ENCODE measurements at places on chromosomes 5 and 9.

GRCh38 chr9:101465326-101465915, 29.8 kb upstream of the ALDOB start:
- peaks cover 18% of the 10 kb centered on the region for H3K4me1 ChIP-seq
- no peak for DNase-seq
- H3K27me3 ChIP-seq: no peaks in the 10 kb centered on the region
- peaks cover 1% of the 10 kb centered on the region for H3K36me3 ChIP-seq
- peak overlapping the region; percentile 32 for H3K27ac ChIP-seq
- H3K4me3 ChIP-seq: no peak overlapping the region

- peaks cover 39% of the 10 kb centered on the region for H3K36me3 ChIP-seq
- peaks cover 15% of the 10 kb centered on the region for H3K4me1 ChIP-seq
- H3K4me3 ChIP-seq: no peak overlapping the region
- H3K27me3 ChIP-seq: no peaks in the 10 kb centered on the region
Measured at GRCh38 chr9:92614763-92615461, 55.0 kb downstream of the IPPK start.

GRCh38 chr9:3578786-3579185, 53.0 kb upstream of the RFX3 start:
- no peak overlapping the region for H3K27ac ChIP-seq
- H3K4me1 ChIP-seq: no peaks in the 10 kb centered on the region
- no peak for DNase-seq

- no peaks in the 10 kb centered on the region for H3K4me1 ChIP-seq
- DNase-seq: no peak
- H3K36me3 ChIP-seq: no peaks in the 10 kb centered on the region
- no peaks in the 10 kb centered on the region for H3K27me3 ChIP-seq
Measured at GRCh38 chr5:133326361-133326760, 274.5 kb downstream of the HSPA4 start.

DNA sequence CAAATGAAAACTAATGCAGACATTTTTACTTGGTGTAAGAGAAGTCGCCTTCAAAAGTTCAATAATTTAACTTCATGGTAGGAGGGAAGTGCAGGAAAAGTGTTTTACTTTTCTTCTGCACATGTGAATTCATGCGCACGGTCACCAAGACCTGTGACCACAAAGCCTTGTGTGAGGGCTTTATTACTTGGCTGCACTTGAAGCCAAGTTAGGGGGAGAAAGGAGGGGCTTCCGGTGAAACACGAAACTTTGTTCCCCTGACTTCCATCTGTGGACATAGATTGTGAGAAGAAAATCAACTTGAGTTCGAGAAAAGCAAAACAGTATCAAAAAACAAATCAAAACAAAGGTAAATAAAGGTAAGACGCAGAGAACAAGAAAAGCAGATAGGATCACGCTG, 239.9 kb downstream of the ROR2 start:
- H3K36me3 ChIP-seq: no peaks in the 10 kb centered on the region
- no peak overlapping the region for H3K4me3 ChIP-seq
- no peak overlapping the region for H3K27ac ChIP-seq
- peaks cover 10% of the 10 kb centered on the region for H3K27me3 ChIP-seq
- DNase-seq: no peak
- H3K4me1 ChIP-seq: no peaks in the 10 kb centered on the region

GRCh38 chr5:173245319-173246134, 10.5 kb upstream of the NKX2-5 start:
- H3K4me3 ChIP-seq: no peak overlapping the region
- H3K27me3 ChIP-seq: peaks cover 85% of the 10 kb centered on the region
- DNase-seq: no peak
- H3K36me3 ChIP-seq: no peaks in the 10 kb centered on the region

DNA sequence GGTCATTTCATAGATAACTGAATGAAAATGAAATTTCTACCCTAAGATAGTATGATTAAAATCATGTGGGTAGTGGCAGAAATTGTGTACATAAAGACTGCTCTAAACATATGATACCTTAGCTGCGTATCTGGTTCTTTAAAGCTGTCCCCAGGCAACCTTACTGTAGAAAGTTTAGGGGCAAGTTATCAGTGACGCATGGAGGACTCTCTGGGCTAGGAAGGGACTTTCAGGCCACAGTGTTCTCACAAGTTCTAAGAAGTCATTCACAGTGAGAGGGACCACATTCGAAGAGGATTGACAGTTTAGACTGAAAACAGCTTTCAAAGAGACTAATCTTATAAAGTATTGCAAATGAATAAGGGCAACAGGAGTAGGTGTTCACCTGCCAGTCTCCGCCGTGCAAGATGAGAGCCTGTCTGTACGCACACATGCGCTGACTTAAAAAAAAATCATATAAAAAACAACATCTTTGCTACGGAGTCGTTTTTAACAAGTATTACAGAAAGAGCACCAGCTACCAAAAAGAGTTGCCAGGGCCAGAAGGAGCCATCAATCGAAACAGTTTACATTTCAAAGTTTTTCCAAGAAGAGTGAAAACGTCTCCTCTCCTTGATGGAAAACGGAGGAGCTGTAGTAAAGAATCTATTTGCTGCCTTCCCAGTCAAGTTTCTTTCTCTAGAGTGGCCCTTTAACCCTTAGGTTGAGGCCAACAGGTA, 146.3 kb downstream of the CETN3 start:
- H3K27me3 ChIP-seq: peaks cover 4% of the 10 kb centered on the region
- H3K4me3 ChIP-seq: no peak overlapping the region
- no peaks in the 10 kb centered on the region for H3K36me3 ChIP-seq
- no peak for DNase-seq
- H3K4me1 ChIP-seq: no peaks in the 10 kb centered on the region

DNA sequence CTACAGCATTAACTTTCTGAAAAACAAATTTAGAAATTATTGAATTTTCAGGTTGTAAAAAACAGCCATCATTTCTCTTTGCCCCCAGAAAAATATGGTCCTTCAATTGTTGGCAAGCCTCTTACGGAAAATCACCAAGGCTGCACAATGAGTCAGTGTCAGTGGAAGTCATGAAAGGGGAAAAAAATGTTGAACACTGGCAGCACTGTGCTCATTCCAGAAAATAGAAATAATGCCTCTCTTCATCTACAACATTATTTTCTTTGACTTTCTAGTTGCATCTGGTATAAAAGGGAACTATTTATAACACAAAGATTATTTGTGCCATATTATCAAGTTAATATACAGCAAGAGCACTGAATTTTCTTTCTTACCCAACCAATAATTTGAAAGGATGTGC, 26.7 kb upstream of the STK32A start:
- no peaks in the 10 kb centered on the region for H3K27me3 ChIP-seq
- no peak for DNase-seq
- H3K4me1 ChIP-seq: no peaks in the 10 kb centered on the region

DNA sequence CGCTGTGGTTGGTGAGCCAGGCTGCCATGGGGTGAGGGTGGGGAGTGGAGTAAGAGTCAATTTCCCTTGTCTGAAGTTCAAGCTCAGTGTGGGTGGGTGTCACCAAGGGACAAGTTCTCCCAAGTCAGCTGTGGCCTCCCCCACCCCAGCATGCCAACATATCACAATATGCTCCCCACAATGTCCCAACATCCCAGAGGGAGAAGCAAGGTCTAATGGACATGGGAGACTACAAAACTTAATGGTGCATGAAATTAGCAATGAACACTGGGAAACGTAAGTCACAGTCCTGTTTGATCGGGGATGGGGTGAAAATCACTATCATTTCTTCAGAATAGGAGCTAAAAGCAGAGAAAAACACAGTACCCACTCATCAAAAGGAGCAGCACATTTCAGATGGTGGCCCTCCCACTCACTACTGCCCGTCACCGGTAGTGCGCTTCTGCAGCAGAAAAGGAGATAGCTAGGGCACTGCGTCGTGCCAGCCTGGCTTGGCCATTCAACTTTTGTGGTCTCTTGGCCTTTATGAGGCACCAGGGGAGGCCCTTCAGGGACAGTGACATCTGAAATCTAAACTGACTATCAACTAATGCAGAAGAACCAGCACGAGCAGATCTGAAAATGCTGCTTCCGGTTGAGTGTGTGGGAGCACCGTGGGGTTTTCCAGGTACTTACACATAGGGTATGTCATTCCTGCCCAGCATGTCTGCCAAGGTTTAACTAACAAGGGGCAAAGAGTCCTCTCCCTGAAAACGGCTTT, 20.5 kb upstream of the NDFIP1 start:
- no peak for DNase-seq
- H3K27ac ChIP-seq: no peak overlapping the region
- H3K36me3 ChIP-seq: no peaks in the 10 kb centered on the region
- H3K4me3 ChIP-seq: no peak overlapping the region

DNA sequence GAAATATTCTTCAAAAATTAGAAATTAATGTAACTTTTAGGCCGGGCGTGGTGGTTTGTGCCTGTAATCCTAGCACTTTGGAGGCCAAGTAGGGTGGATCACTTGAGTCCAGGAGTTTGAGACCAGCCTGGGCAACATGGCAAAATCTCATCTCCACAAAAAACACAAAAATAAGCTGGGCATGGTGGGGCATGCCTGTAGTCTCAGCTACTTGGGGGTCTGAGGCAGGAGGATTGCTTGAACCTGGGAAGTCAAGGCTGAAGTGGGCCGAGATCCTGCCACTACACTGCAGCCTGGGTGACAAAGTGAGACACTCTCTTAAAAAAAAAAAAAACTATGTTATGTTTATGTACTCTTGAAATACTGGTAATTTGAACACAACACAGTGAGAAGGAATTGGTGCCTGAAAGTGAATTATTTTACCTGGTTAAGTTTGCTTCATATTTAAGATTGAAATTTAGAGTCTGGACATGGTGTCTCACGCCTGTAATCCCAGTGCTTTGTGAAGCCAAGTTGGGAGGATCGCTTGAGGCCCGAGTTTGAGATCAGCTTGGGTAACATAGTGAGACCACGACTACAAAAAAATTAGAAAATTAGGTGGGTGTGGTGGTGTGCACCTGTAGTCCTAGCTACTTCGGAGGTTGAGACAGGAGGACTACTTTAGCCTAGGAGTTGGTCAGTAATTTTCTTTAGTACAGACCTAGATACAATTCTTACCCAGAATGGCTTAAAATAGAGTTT, 15.0 kb downstream of the ARRDC3 start:
- peaks cover 17% of the 10 kb centered on the region for H3K36me3 ChIP-seq
- H3K27me3 ChIP-seq: no peaks in the 10 kb centered on the region
- DNase-seq: no peak
- H3K4me3 ChIP-seq: no peak overlapping the region
- no peaks in the 10 kb centered on the region for H3K4me1 ChIP-seq

- H3K4me1 ChIP-seq: peaks cover 7% of the 10 kb centered on the region
- no peak for DNase-seq
- no peaks in the 10 kb centered on the region for H3K27me3 ChIP-seq
- no peaks in the 10 kb centered on the region for H3K36me3 ChIP-seq
- no peak overlapping the region for H3K4me3 ChIP-seq
Measured at GRCh38 chr5:89267788-89268187, 384.8 kb upstream of the MEF2C start.

- H3K27me3 ChIP-seq: no peaks in the 10 kb centered on the region
- H3K27ac ChIP-seq: no peak overlapping the region
- no peaks in the 10 kb centered on the region for H3K4me1 ChIP-seq
- no peaks in the 10 kb centered on the region for H3K36me3 ChIP-seq
Measured at GRCh38 chr5:118461436-118461835, 526.9 kb downstream of the DTWD2 start.

GRCh38 chr9:127133739-127134167, 11.3 kb upstream of the ANGPTL2 start:
- no peak overlapping the region for H3K4me3 ChIP-seq
- peaks cover 6% of the 10 kb centered on the region for H3K27me3 ChIP-seq
- no peak for DNase-seq
- H3K36me3 ChIP-seq: no peaks in the 10 kb centered on the region
- no peak overlapping the region for H3K27ac ChIP-seq

- peaks cover 13% of the 10 kb centered on the region for H3K4me1 ChIP-seq
- no peak overlapping the region for H3K27ac ChIP-seq
- H3K4me3 ChIP-seq: no peak overlapping the region
- peaks cover 10% of the 10 kb centered on the region for H3K36me3 ChIP-seq
Measured at GRCh38 chr5:17260549-17260948, 43.1 kb downstream of the BASP1 start.

DNA sequence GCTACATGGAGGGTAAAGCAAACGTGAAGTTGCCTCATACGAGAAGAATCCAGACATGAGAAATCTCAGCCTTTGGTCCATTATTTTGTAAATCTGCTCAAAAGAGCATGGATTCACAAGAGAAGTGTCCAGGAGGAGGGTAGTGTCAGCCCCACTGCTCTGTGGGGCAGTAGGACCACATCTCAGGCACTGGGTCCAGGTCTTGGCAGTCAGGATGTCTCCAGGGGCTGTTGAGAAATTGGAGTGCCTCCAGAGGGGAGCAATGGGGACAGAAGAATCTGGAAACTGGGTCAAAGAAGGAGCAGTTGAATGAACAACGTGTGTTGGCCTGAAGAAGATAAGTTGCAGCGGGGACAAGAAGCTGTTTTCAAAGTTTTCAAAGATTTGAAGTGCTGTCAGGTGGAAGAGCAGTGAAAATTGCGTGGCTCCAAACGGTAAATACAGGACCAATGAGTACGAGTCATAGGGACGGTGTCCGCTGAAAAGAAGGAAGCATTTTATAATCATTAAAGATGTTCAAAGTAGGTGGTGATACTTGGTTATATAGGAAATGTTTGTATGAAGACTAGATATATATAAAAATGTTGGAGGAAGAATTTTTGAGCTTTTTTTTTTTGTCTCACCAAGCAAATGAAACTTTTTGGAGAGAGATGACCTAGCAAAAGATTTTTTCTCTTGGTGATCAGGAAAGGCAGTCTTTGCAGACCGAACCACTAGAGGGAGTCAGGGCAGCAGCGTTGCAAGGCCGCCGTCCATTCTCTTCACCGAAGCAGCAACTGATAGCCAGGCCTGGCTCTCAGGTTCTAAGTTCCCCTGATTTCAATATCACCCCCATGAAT, 57.1 kb upstream of the ZBED3 start:
- peaks cover 7% of the 10 kb centered on the region for H3K27me3 ChIP-seq
- DNase-seq: no peak
- H3K27ac ChIP-seq: no peak overlapping the region
- peaks cover 3% of the 10 kb centered on the region for H3K4me1 ChIP-seq
- H3K36me3 ChIP-seq: no peaks in the 10 kb centered on the region
- H3K4me3 ChIP-seq: no peak overlapping the region

- H3K4me1 ChIP-seq: peaks cover 25% of the 10 kb centered on the region
- H3K4me3 ChIP-seq: peak overlapping the region; percentile 84
Measured at GRCh38 chr5:141637123-141637766, 448 bp downstream of the RELL2 start.

DNA sequence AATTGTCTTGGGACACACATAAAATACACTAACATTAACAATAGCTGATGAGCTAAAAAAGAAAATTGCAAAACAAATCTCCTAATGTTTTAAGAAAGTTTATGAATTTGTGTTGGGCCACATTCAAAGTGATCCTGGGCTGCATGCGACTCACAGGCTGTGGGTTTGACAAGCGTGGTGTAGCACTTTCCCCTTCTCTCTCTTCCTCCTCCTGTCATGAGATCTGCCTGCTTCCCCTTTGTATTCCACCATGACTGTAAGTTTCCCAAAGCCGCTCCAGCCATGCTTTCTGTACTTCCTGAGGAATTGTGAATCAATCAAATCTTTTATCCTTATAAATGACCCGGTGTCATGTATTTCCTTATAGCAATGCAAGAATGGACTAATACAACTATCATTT, 178.0 kb downstream of the TLR4 start:
- no peak overlapping the region for H3K4me3 ChIP-seq
- H3K4me1 ChIP-seq: no peaks in the 10 kb centered on the region
- DNase-seq: no peak
- H3K36me3 ChIP-seq: no peaks in the 10 kb centered on the region
- H3K27me3 ChIP-seq: no peaks in the 10 kb centered on the region
- no peak overlapping the region for H3K27ac ChIP-seq

- peak; percentile 88 for DNase-seq
- no peak overlapping the region for H3K4me3 ChIP-seq
- H3K27me3 ChIP-seq: no peaks in the 10 kb centered on the region
- peaks cover 16% of the 10 kb centered on the region for H3K4me1 ChIP-seq
- peaks cover 26% of the 10 kb centered on the region for H3K36me3 ChIP-seq
Measured at GRCh38 chr9:132647355-132647754, 22.4 kb downstream of the DDX31 start.

GRCh38 chr5:171537070-171537849, 117.8 kb downstream of the FGF18 start:
- no peak for DNase-seq
- no peak overlapping the region for H3K4me3 ChIP-seq
- H3K27ac ChIP-seq: no peak overlapping the region
- no peaks in the 10 kb centered on the region for H3K36me3 ChIP-seq
- H3K27me3 ChIP-seq: peaks cover 11% of the 10 kb centered on the region

Measured in keratinocyte (primary cell).